ENCODE measurements at places on chromosomes 12 and 14. TPM values are rescaled to one million over a fixed set of nuclear protein-coding genes. Genes with fewer than 3 reads are reported as not detected.

Gene ANO2
- total RNA-seq: 6.8 TPM

Gene KLRC2
- total RNA-seq: not detected

Gene NPFF
- total RNA-seq: not detected

Gene SRRM4
- 0.44 TPM for total RNA-seq

Gene IFNG-AS1
- total RNA-seq: not detected

Gene GALNT8
- 11.2 TPM for total RNA-seq

Gene CD4
- 0.99 TPM for total RNA-seq

Gene ERO1A
- 44.5 TPM for total RNA-seq

Gene KRT3
- total RNA-seq: not detected

Gene KSR2
- 0.90 TPM for total RNA-seq

Gene FAIM2
- total RNA-seq: not detected

Gene GLIPR1L1
- total RNA-seq: not detected

Gene ATXN3
- total RNA-seq: 35.0 TPM

Gene ZNF839
- total RNA-seq: 15.6 TPM

Gene CNOT2
- total RNA-seq: 92.0 TPM

Gene C12orf50
- 0.35 TPM for total RNA-seq

Gene KRT80
- 0.09 TPM for total RNA-seq

Gene OR4E2
- total RNA-seq: not detected

Gene LBHD2
- not detected for total RNA-seq

Gene ACVRL1
- 0.42 TPM for total RNA-seq

Gene HCAR2
- not detected for total RNA-seq

Gene POTEM
- total RNA-seq: not detected

Gene COPZ1
- 153 TPM for total RNA-seq

Gene CLECL1
- total RNA-seq: not detected

Gene PTCSC3
- not detected for total RNA-seq

Gene KRT83
- total RNA-seq: not detected

Gene CIROP
- 1.6 TPM for total RNA-seq

Gene PLA2G1B
- not detected for total RNA-seq

Gene LRRC74A
- total RNA-seq: not detected

Gene BLTP3B
- 41.2 TPM for total RNA-seq

Gene TIMM9
- total RNA-seq: 36.9 TPM

Gene KRT79
- not detected for total RNA-seq

Gene TBX5
- total RNA-seq: not detected

Gene TSPAN19
- not detected for total RNA-seq

Gene RPL6
- 1,493 TPM for total RNA-seq

Gene ZNF140
- total RNA-seq: 20.9 TPM

Measured in endodermal cell (in vitro differentiated cells).